Osteocyte (in vitro differentiated cells): ENCODE measurements at places on chromosomes 11 and 22. TPM values are rescaled to one million over a fixed set of nuclear protein-coding genes. Genes with fewer than 3 reads are reported as not detected.

DNA sequence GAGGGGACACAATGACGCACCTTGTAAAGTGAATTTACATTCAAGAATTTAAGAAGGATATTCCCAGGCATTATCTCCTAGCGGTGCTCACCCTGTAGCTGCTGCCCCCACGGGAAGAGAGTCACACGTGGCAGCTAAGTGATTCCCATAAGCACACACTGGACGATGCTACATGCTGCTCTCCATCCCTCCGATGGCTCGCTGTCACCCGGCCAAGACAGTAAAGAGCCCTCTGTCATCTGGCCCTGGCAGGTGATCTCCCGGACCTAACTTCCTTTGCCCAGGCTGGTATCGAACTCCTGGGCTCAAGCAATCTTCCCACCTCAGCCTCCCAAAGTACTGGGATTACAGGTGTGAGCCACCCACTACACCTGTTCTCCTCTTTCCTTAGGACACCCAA lies 39.9 kb upstream of the IGSF9B start:
- H3K27ac ChIP-seq = no peak overlapping the region
- peaks cover 18% of the 10 kb centered on the region for H3K27me3 ChIP-seq
- no peak for DNase-seq
- no peak overlapping the region for H3K4me3 ChIP-seq

DNA sequence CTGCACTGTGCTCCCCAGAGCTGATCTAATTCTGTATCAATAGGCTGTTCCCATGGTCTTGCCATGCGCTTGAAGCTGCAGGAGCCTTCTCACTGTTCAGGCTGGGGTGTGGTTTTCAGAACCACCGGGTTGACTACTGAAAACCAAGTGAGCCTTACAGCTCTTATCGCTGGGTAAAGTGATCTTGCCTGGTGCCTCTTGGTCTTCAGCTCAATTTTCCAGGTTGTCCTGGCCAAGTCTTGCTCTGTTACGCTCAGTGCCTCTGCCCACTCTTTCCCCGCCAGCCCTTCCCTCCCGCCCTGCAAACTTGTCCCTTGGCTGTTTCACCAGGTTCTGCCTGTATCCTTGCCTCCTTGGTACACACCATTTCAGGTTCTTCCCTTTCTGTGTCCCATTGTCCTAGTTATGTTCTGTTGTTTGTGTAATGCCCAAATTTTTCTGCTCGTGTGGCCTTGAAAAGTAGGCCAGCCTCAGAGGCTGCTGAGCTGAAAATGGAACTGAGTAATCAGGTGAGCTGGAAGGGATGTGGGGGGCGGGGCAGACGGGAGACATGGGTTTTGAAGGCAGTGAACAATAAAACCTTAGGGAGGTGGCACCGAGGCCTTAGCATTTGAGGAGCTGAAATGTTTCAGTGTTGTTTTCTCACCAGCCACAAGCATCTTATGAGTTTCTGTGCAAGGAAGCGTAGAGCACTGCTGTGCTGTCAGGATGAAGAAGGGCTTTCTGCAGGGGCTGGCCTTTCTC lies 11.2 kb downstream of the PEX26 start:
- no peaks in the 10 kb centered on the region for H3K4me1 ChIP-seq
- H3K4me3 ChIP-seq = no peak overlapping the region
- no peak for DNase-seq
- no peaks in the 10 kb centered on the region for H3K27me3 ChIP-seq

- H3K4me1 ChIP-seq = no peaks in the 10 kb centered on the region
- H3K4me3 ChIP-seq = no peak overlapping the region
- no peaks in the 10 kb centered on the region for H3K36me3 ChIP-seq
- H3K27me3 ChIP-seq = peaks cover 36% of the 10 kb centered on the region
Measured at GRCh38 chr11:36530840-36531239, 20.8 kb upstream of the TRAF6 start.

- peaks cover 2% of the 10 kb centered on the region for H3K27me3 ChIP-seq
- DNase-seq = no peak
- no peaks in the 10 kb centered on the region for H3K36me3 ChIP-seq
- no peaks in the 10 kb centered on the region for H3K4me1 ChIP-seq
Measured at GRCh38 chr11:124174001-124174583, 9.1 kb upstream of the OR10D3 start.

GRCh38 chr11:26028393-26028911 lies 303.5 kb upstream of the ANO3 start:
- H3K4me3 ChIP-seq = no peak overlapping the region
- H3K36me3 ChIP-seq = no peaks in the 10 kb centered on the region
- no peaks in the 10 kb centered on the region for H3K27me3 ChIP-seq
- H3K4me1 ChIP-seq = peaks cover under 1% of the 10 kb centered on the region

GRCh38 chr11:67436459-67437081 lies 912 bp downstream of the PTPRCAP start:
- no peak for DNase-seq
- H3K36me3 ChIP-seq = peaks cover 19% of the 10 kb centered on the region
- H3K4me3 ChIP-seq = no peak overlapping the region
- H3K4me1 ChIP-seq = peaks cover 21% of the 10 kb centered on the region

Gene FERMT3
- total RNA-seq = 0.94 and 1.4 TPM in 2 replicates

Gene PEX16
- total RNA-seq = 24.5 and 24.8 TPM in 2 replicates

Gene NLRP14
- total RNA-seq = not detected in 2 replicates

Gene APOBEC3H
- not detected in 2 replicates for total RNA-seq

Gene IFTAP
- total RNA-seq = 22.4 and 22.5 TPM in 2 replicates

Gene CADM1
- total RNA-seq = 19.6 and 24.2 TPM in 2 replicates

Gene TUBA8
- total RNA-seq = 1.8 TPM in 2 replicates
